Hematopoietic multipotent progenitor cell (in vitro differentiated cells): ENCODE measurements at places on chromosomes 16 and 17. TPM values are rescaled to one million over a fixed set of nuclear protein-coding genes. Genes with fewer than 3 reads are reported as not detected.

- no peak for DNase-seq
Measured at GRCh38 chr17:68830313-68830712, 124.9 kb downstream of the ABCA8 start.

DNA sequence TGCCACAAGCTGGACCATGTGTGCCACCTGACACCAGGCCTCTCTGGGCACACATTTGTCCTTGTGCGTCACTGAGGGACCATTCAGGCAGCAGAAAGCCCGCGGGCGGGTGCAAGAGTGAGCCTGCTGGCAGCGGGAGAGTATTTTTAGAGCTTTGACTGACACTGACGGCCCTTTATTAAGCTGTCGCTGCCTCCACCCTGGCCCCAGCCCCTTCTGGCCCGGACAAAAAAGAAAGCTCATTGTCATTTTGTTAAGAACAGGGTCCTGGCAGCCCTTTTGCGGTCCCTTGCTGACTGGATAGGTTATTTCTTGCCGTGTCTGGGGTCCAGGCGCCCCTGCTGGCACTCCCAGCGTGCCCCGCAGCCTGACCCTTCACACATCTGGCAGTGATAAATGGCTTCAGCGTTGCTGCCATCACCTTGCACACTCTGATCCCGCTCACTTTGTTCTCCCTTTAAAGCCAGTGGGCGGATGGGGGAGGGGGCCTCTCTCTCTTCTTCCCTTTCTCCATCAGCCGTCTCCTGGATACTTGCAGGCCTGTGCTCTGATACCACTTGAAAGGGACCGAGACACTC lies 78.4 kb upstream of the NKD1 start:
- DNase-seq = no peak

GRCh38 chr17:81710514-81711308 lies 1.4 kb upstream of the SLC25A10 start:
- no peak for DNase-seq

GRCh38 chr16:825341-826061 lies 25.0 kb upstream of the GNG13 start:
- no peak for DNase-seq

- DNase-seq = no peak
Measured at GRCh38 chr17:8894202-8894671, 26.8 kb upstream of the PIK3R6 start.

- no peak for DNase-seq
Measured at GRCh38 chr17:31842195-31843069, 16.6 kb downstream of the COPRS start.

- no peak for DNase-seq
Measured at GRCh38 chr17:1506649-1507267, 9.7 kb downstream of the INPP5K start.

GRCh38 chr17:74303305-74303704 lies 22.7 kb upstream of the KIF19 start:
- no peak for DNase-seq

DNA sequence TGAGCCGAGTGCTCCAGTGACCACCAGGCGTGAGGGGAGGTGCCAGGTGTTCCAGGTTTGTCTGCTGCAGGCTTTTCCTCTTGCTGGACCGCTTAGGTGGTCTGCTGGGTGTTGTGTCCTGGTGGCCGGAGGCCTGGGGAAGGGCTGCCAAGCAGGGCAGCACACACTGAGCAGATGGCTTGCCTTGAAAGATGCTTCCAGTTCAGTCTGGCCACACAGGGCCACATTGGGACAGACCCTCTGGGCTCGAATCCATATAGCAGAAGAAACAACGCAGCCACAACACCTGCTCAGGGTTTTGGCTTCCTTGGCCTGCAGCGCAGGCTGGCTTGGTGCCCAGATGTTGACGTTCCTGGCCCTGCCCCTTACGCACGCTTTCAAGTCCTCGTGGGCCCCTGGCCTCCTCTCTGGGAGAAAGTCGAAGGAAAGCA lies 24.8 kb downstream of the GINS2 start:
- DNase-seq = no peak

- no peak for DNase-seq
Measured at GRCh38 chr16:75105306-75106061, 11.1 kb downstream of the LDHD start.

DNA sequence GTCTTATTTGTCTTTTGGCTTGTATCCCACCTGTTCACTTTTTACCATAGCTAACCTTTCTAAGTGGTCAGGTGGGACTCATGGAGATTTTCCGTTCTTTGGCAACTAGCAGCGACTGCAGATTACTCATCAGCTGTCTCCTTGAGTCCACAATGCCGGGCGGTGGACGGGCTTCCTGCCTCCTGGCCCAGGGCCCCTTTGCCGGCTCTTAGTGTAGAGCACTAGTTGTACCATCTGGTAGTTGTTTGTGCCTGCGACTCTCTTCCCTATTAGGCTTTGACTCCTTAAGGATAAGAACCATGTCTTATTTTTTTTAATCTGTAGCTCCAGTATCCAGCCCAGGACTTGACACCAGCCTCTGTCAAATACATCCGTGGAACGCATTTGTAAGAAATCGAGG lies 399.9 kb downstream of the WWOX start:
- DNase-seq = no peak

DNA sequence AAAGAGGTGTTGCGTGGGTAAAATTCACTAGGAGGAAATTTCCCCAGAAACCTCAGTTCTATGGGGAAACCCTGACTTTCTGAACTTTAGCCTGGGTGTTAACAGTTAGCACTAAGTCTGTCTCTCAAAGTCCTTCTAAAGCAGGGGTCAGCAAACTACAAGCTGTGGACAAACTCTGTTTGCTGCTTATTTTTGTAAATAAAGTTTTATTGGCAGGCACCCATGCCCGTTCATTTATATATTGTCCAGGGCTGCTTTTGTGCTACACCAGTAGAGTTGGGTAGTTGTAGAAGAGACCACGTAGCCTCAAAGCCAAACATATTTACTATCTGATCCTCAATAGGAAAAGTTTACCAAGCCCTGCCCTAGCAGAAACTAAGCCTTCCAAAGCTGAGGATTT lies 159.7 kb downstream of the USP31 start:
- DNase-seq = no peak

- DNase-seq = peak; percentile 14
Measured at GRCh38 chr17:3796110-3796821, 4.7 kb downstream of the ITGAE start.

GRCh38 chr17:7557775-7558543 lies 591 bp upstream of the TNFSF13 start:
- DNase-seq = peak; percentile 69

GRCh38 chr16:56192635-56192945 lies 1.3 kb downstream of the GNAO1 start:
- no peak for DNase-seq

- DNase-seq = no peak
Measured at GRCh38 chr16:86319585-86320236, 190.6 kb upstream of the FOXF1 start.

DNA sequence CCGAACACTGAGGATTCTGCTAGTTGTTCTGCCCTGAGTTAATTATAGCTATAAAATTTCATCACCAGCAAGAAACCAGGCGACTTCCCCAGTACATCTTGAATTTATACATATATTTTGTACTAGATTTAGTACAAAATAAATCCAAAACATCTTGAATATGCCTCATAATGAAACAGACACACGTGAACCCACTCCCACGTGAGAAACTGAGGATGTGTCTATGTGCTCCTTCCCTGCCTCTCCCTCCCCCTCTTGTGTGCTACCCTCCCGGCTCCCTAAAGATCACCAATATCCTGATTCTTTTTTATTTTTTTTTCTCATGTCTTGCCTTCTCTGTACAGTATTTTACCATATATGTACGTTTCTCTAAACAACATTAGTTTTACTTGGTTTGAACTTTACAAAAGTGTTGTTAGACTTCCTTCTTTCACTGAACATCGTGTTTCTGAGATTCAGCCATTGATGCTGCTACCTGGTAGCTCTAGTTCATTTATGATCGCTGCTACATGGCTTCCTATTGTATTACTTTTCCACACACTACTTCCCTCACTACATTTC lies 1.1 kb upstream of the LCMT1 start:
- no peak for DNase-seq

CTRB1 gene
- total RNA-seq = not detected

HEATR9 gene
- total RNA-seq = not detected

B4GALNT2 gene
- not detected for total RNA-seq

ST6GALNAC1 gene
- total RNA-seq = 1.6 TPM

TNRC6C gene
- total RNA-seq = 11.6 TPM

KRT32 gene
- total RNA-seq = not detected

ARHGAP44 gene
- total RNA-seq = 0.27 TPM

CLEC3A gene
- not detected for total RNA-seq

EPX gene
- 0.54 TPM for total RNA-seq

TBX4 gene
- total RNA-seq = not detected

CTF1 gene
- total RNA-seq = 1.6 TPM

GRAPL gene
- total RNA-seq = 7.3 TPM
